ENCODE measurements at places on chromosomes 3 and 15.

- H3K4me1 ChIP-seq, result no peaks in the 10 kb centered on the region
- H3K27ac ChIP-seq, result no peak overlapping the region
- peaks cover 68% of the 10 kb centered on the region for H3K36me3 ChIP-seq
- DNase-seq, result no peak
- no peaks in the 10 kb centered on the region for H3K27me3 ChIP-seq
These were observed 46.8 kb downstream of the ST6GAL1 start for GRCh38 chr3:186976837-186977750.

DNA sequence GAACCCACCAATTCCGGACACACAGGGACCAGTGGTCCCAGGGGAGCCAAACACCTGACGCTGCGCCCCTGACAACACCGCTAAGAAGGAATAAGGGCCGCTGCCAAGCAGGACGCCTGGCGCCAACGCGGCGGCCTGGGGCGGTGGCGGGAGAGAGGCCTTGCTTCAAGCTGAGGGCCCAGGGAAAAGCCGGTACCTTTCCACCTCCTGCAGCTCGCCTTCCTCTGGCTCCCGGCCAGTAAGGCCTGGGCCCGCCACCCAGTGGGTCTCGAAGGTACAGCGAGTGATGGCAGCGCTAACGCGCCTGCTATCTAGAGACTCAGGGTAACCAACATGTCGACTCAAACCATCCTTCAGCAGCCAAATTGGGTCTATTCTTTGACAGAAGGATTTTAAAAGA is 1074.1 kb downstream of the SI start:
- H3K36me3 ChIP-seq, result no peaks in the 10 kb centered on the region
- no peak for DNase-seq
- H3K4me1 ChIP-seq, result no peaks in the 10 kb centered on the region
- no peaks in the 10 kb centered on the region for H3K27me3 ChIP-seq
- H3K4me3 ChIP-seq, result no peak overlapping the region

- no peak overlapping the region for H3K27ac ChIP-seq
- no peaks in the 10 kb centered on the region for H3K36me3 ChIP-seq
- no peaks in the 10 kb centered on the region for H3K27me3 ChIP-seq
- DNase-seq, result no peak
These were observed 63.3 kb upstream of the GATM start for GRCh38 chr15:45441686-45442085.

DNA sequence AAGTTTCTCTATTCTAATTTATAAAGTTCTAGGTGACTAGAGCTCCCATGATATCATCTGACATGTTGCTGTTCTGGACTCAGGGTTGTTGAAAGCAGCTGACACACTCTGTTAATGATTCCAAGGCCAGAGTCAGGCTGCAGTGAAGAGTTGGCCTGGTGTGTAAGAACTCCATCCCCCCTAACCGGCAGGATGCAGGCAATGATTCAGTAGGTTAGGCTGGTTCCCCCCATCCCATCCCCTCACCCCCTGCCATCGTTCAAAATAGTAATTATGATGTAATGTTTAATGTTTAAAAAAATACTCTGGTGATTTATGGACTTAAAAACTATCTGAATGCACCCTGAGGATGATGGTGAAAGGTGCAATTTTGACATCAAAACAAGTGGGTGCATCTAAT is 4.6 kb upstream of the TRIM71 start:
- H3K4me3 ChIP-seq, result no peak overlapping the region
- H3K36me3 ChIP-seq, result no peaks in the 10 kb centered on the region
- H3K27ac ChIP-seq, result no peak overlapping the region

DNA sequence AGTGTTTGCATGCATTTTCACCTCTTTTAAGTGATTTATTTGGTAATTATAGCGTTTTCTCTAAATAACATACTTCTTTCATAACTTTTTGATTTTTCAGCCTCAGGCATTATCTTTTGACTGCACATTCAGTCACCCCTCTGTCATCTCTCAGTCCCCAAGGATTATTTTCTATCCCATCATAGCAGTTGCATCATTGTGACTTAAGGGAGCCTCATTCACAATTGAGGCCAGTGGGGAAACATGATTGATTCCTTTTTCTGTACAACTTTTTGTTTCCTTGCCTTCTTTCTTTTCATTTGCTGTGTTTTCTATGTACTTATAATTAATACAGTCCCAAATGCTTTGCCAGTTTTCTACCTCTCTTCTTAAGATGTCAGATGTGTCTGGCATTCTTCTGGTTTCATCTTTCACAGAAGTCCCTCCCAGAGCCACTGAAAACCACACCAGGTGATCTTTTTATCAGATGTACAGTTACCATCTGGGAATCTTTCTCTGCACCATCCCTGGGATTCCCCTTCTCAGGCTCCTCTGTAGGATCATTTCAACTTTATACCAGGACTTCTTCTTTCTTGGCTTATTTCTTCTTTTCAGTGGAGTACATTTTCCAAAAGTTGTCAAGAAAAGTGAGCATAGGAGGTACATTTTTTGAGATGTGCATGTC is 151.4 kb downstream of the RAP2B start:
- no peak for DNase-seq
- no peaks in the 10 kb centered on the region for H3K36me3 ChIP-seq
- H3K4me1 ChIP-seq, result no peaks in the 10 kb centered on the region
- no peaks in the 10 kb centered on the region for H3K27me3 ChIP-seq
- H3K27ac ChIP-seq, result no peak overlapping the region

DNA sequence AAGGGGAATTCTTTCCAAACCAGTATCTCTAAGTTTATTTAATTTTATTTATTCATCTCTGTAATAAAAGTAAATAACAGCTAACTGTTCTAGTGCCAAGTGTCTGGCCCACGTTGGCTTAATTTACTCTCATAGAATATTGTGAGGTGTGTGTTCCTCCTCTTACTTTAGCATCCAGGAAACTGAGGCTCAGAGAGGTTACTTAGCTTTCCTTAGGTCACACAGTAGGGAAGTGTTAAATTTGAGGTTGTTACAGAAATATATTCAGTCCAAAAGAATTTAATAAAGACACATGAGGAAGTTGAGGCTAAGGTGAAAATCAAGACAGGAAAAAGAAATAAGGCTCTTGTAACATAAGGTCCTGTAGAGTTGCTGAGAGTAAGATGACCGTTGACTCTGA is 84.4 kb upstream of the MRPS22 start:
- no peak for DNase-seq
- H3K27ac ChIP-seq, result no peak overlapping the region
- H3K36me3 ChIP-seq, result no peaks in the 10 kb centered on the region
- H3K4me1 ChIP-seq, result no peaks in the 10 kb centered on the region

GRCh38 chr3:49349348-49350114 is 8.6 kb downstream of the GPX1 start:
- H3K27me3 ChIP-seq, result no peaks in the 10 kb centered on the region
- H3K4me1 ChIP-seq, result no peaks in the 10 kb centered on the region
- H3K4me3 ChIP-seq, result no peak overlapping the region
- no peak for DNase-seq

- no peak overlapping the region for H3K27ac ChIP-seq
- no peaks in the 10 kb centered on the region for H3K4me1 ChIP-seq
- no peaks in the 10 kb centered on the region for H3K27me3 ChIP-seq
- DNase-seq, result no peak
These were observed 14.8 kb downstream of the HRH1 start for GRCh38 chr3:11168881-11169805.

Measured in effector memory CD4-positive, alpha-beta T cell (primary cell).